ENCODE measurements at places on chromosomes 13 and 19.

DNA sequence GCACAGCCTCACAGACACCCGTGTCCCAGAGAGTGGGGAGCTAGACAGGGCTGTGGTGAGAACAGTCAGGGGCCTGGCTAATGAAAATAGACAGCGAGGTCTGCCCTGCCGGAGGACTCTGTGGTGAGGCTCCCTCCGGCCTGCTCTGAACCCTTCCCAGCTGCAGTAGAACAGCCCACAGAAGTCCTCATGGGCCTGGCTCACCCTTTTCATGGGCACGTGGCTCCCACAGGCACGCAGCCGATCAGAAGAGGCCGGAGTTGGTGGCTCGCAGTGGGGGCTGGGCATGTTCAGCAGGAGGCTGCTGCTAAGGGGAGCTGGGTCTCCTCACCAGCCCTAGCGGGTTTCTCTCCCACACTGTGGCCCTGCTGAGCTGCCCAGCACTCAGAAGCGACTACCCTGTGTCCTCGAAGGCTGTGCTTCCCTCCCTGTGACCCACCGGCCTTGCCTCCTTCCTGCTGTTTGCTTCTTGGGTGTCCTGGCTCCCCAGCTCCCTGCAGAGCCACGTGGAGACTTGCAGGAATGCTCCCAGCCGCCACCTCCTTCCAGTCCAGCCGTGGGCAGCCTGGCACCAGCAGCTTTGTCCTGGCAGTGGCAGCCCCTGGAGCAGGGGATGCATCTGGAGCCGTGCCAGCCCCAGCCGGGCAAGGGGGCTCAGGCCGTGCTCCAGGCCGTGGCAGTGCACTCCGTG is 138.7 kb downstream of the KDM4B start:
- no peak for DNase-seq

DNA sequence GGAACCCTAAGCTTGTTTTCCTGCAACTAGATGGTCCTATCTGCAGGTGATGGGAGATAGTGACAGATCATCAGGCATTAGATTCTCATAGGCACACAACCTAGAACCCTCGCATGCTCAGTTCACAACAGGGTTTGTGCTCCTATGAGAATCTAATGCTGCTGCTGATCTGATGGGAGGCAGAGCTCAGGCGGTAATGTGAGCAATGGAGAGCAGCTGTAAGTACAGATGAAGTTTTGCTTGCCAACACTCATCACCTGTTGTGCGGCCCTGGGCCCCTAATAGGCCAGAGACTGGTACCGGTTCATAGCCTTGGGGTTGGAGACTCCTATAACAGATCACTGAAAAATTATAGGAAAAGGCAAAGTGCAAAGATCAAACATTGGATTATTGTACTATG is 267.2 kb downstream of the PCDH9 start:
- DNase-seq, result no peak

- DNase-seq, result no peak
Observed at GRCh38 chr19:8064911-8065874, 12.6 kb downstream of the CCL25 start.

DNA sequence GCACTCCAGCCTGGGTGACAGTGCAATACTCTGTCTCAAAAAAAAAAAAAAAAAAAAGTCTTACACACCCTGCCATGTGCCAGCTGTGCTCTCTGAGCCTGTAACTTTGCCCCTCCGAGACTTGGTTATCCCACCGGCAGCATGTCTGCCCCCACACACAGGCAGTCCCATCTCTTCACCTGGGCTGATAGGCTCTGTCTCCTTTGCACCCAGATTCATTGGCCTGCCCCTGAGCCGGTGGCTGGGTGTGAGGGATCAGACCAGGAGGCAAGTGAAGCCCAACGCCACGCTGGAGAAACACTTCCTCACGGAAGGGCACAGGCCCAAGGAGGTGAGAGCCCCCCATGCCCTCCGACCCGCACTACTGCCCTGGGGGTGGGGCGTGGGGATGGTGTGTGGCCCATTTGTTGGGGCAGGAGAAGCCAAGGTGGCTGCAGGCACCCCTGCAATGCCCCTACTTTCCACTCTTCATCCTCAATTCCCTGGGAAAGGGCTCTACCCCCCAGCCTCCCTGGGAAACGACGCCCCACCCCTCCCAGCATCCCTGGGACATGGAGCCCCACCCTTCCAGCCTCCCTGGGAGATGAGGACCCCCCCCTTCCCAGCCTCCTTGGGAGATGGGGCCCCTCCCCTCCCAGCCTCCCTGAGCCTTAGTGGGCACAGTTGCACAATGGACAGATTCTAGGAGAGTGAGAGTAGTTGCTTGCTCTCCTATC is 45.3 kb downstream of the CERS4 start:
- DNase-seq, result no peak

GRCh38 chr13:29909975-29910674 is 59.7 kb upstream of the UBL3 start:
- DNase-seq, result no peak

- DNase-seq, result no peak
Observed at GRCh38 chr13:56736966-56737365, 403.8 kb upstream of the PRR20A start.

DNA sequence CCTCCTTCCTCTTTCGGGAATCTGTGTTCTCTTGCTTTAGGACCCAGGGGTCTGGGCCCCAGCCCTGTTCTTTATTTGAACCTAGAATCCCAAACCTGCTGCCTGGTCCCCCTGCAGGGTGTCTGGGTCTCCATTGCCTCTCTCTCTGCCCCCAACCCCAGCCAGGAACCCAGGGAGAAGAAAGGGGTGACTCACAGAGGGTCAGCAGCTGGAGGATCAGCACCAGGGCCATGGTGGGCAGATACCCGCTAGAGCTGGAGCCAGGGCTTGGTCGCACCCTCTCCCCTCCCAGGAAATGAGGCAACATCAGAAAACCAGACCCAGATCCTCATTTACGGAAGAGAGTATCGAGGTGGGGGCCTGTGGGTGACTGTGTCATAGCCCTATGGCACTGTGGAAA is at the start of gene OSCAR:
Gene OSCAR, minus strand, starts transcription at position 243 of the 400 bp plus-strand sequence. Its CDS starts 11 bp downstream, at position 232.
- DNase-seq, result no peak

DNA sequence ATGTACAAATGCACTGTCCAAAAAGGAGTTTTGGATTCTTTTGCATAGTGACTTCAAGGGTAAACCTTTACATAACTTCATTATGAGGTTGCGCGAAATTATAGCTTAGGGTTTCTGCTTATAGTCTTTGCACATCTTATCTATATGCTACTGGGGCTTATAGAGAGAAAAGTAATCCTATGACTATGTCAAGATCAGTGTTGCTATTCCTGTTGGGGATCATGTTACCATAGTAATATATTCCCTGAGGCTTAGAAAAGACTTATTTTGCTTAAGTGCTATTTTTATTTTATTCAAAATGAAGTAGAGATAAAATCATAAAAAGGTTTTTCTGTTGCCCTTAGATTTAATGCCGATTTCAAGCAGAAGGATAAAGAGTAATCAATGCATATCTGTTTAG is 14.7 kb upstream of the POSTN start:
- no peak for DNase-seq

DNA sequence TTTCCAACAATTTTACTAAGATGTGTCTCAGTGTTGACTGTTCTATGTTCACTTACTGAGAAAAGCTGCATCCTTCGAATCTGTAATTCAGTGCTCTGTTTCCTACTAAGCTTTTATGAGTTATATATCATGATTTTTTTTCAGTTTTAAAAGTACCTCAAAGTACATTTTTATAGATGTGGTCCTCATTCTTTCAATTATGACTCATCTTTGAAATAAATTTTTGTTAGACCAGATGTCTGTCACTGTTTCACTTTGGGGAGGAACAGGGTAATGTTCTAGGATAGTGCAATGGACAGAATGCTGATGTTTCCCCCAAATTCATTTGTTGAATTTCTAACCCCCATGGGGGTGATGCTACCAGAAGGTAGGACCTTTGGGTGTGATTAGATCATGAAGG is 74.8 kb downstream of the NALCN start:
- DNase-seq, result no peak

GRCh38 chr13:103403814-103404213 is 337.6 kb upstream of the SLC10A2 start:
- DNase-seq, result no peak

DNA sequence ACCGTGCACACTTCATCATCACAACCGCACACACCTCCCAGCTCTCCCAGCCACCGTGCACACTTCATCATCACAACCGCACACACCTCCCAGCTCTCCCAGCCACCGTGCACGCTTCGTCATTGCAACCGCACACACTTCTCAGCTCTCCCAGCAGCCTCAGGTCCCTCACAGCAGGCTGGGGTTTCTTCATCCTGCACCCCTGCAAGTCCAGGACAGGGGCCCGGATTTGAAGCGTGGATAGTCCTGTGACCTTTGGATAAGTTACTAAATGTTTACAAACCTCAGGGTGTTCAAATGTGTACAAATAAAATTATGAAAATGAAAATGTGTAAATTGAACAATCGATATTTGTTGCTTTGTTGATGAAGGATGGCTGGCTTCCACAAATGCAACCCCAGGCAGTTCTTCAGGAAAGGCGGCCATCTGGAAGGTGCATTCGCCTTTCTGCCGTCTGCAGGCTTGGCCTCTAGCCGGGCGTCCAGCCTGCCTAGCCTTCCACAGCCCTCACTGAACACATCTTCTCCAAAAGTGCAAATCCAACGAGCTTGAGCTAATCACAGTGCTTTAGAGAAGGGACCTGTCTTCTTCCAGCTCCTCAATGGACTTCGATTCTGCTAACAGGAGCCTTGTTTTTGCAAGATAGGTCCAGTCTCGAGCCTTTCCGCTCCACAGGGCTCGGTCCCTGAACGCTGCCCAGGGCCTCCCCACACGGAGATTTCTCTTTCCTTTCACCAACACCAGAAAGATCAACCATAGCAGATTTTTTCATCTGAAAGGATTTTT is 74.2 kb downstream of the SPACA7 start:
- no peak for DNase-seq

DNA sequence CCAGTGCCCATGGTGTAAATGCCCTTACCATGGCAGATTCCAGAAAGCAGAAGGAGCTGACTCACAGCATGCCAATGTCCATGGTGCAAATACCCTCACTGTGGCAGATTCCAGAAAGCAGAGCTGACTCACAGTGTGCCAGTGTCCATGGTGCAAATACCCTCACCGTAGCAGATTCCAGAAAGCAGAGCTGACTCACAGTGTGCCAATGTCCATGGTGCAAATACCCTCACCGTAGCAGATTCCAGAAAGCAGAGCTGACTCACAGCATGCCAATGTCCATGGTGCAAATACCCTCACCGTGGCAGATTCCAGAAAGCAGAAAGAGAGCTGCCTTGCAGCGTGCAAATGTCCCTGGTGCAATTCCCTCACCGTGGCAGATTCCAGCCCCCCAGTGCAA is 163.8 kb upstream of the SOX1 start:
- DNase-seq, result no peak

DNA sequence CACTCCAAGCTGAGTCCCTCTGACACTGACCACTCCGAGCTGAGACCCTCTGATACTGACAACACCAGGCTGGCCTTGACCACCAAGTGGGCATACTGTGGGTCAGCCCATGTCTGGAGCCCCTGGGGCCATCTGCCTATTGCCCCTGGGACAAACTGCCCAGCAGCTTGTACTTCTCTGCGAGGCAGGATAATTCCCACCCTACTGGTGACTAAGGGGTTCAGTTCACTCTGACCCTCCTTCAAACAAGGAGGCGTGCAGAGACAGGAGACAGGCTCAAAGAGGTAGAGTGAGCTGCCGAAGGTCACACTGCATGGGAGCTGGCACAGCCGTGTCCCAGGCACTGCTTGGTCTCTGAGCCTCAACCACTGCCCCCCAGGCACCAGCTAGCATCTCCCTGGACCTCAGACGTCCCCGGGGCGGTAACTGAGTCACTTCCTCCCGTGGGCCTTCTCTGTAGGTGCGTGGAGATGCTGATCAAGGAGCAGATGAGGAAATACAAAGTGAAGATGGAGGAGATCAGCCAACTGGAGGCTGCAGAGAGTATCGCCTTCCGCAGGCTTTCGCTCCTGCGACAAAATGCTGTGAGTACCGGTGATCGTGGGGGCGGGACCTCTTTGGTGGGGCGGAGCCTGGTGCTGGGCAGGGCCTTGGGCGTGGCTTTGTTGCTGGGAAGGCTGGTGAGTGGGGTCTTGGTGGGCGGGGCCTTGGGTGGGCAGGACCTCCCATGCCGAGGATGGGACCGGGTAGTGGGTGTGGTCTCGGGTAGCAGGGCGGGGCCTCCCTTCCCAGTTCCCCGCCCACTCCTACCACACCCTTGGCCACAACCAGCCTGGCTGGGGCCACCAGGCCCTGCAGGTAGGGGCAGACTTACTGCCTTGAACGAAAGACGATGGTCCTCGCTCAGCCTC is 5.8 kb upstream of the USE1 start:
- DNase-seq, result peak; percentile 54

- DNase-seq, result peak; percentile 67
Observed at GRCh38 chr13:27621366-27622101, at the start of gene POLR1D. POLR1D (plus strand) TSS chr13:27621892; CDS start chr13:27621984, 92 bp downstream.

- no peak for DNase-seq
Observed at GRCh38 chr13:74205313-74205690, 71.1 kb upstream of the KLF12 start.

DNA sequence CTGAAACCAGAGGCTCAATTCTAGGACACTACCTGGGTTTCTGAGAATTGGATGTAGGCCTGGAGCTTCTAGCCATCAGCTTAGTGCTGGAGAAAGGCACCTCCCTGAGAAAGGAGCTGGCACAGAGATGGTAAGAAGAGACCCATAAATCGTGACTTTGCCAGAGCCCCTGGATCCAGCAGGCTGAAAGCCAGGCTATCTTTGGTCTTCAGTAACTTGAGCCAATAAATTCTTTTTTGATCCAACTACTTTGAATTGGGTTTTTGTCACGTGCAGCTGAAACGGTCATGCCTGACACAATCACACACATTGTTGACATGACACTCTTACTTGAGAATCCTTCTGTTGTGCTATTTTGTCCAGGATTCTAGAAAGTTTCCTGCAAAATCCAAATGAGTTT is 103.4 kb downstream of the LHFPL6 start:
- no peak for DNase-seq

DNA sequence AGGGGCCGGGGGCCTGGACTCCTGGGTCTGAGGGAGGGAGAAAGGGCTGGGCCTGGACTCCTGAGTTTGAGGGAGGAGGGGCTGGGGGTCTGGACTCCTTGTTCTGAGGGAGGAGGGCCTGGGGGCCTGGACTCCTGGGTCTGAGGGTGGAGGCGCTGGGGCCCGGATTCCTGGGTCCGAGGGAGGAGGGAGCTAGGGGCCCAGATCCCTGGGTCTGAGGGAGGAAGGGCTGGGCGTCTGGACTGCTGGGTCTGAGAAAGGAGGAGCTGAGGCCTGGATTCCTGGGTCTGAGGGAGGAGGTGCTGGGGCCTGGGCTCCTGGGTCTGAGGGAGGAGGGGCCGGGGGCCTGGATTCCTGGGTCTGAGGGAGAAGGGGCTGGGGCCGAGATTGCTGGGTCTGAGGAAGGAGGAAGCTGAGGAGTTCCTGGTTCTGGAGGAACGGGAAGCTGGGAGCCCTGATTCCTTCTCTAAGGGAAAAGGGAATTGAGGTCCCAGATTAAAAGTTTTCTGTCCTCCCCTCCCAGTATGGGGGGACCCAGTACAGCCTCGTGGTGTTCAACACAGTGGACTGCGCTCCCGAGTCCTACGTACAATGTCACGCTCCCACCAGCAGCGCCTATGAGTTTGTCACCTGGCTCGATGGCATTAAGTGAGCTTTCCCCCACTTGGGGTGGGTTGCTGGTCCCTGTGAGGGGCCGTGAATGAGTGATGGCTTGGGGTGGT is 721 bp downstream of the MED25 start:
- no peak for DNase-seq
